Large intestine (tissue), 12 donors: ENCODE measurements at places on chromosomes 16 and 17. TPM values are rescaled to one million over a fixed set of nuclear protein-coding genes. Genes with fewer than 3 reads are reported as not detected.

Gene BCAR1
- polyA plus RNA-seq: 58.6 TPM

Gene CES5A
- polyA plus RNA-seq: not detected

Gene TEKT3
- polyA plus RNA-seq: 1.0 TPM

- no peak overlapping the region for H3K4me3 ChIP-seq
- peaks cover 7% of the 10 kb centered on the region for H3K27me3 ChIP-seq
- H3K27ac ChIP-seq: no peak overlapping the region
- no peaks in the 10 kb centered on the region for H3K4me1 ChIP-seq
- H3K36me3 ChIP-seq: no peaks in the 10 kb centered on the region
These were observed 30.0 kb upstream of the KDM6B start for GRCh38 chr17:7803981-7804380.

Gene ALOX12
- polyA plus RNA-seq: 1.2 TPM

DNA sequence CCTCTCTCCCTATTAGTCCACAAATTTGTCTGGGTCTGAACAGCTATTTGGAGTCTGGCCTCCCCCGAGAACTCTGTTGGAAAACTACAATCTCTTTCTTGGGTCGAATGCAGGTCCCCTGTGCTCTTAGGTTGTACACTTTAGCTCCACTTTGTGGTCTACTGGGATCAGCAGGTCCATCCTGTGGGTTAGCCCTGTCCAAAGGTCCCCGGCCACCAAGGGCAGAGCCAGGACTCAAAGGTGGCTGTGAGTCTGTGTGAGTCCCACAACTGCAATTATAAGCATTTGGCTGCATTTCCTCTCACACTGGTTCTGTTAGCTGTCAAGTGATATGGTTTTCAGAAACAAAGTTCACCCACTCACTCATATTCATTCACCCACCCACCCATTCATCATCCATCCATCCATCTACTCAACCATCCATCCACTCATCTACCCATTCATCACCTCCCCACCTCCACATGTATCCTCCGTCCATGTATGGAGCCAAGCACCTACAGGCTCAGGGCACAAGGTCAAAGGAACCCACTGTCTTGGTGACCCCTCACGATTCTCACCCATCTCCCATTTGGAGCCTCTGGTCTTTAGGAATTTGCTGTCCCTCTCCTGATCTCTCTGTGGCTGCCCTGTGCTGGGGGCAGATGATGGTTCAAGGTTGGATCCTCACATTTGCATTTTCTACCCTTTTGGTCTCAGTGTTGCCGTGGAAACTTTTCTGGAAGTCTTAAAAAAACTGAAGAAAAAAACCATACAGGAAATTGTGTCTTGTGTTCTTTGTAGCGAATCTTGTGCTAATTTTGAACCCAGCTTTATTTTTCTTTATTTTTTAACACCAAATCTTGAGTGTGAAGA is 45.8 kb downstream of the IRF8 start:
- no peaks in the 10 kb centered on the region for H3K36me3 ChIP-seq
- no peaks in the 10 kb centered on the region for H3K4me1 ChIP-seq
- no peaks in the 10 kb centered on the region for H3K27me3 ChIP-seq
- H3K27ac ChIP-seq: no peak overlapping the region

Gene CCL7
- not detected for polyA plus RNA-seq

GRCh38 chr16:54280751-54281150 is 5.8 kb downstream of the IRX3 start:
- peaks cover 6% of the 10 kb centered on the region for H3K4me1 ChIP-seq
- H3K27ac ChIP-seq: no peak overlapping the region
- DNase-seq: no peak
- no peaks in the 10 kb centered on the region for H3K36me3 ChIP-seq

DNA sequence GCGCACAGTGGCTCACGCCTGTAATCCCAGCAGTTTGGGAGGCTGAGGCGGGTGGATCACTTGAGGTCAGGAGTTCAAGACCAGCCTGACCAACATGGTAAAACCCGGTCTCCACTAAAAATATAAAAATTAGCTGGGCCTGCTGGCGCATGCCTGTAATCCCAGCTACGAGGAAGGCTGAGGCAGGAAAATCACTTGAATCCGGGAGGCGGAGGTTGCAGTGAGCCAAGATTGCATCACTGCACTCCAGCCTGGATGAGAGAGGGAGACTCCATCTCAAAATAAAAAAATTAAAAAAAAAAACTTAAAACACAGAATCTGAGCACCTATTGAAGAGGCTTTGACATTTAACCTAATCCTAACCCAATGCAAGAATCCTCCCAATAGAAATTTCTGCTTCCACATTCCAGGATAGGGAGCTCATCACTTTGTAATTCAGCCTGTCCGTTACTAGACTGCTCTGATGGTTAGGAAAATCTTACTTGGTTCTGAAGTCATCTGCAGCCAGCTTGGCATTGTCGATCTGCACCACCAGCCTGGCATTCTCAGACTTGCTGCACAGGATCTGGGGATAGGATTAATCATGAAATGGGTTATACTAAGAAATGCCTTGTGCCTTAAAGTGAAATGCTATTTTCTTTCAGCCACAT is 2.1 kb downstream of the KRT33B start:
- H3K4me1 ChIP-seq: no peaks in the 10 kb centered on the region
- H3K36me3 ChIP-seq: no peaks in the 10 kb centered on the region
- DNase-seq: no peak
- H3K4me3 ChIP-seq: no peak overlapping the region
- no peak overlapping the region for H3K27ac ChIP-seq

DNA sequence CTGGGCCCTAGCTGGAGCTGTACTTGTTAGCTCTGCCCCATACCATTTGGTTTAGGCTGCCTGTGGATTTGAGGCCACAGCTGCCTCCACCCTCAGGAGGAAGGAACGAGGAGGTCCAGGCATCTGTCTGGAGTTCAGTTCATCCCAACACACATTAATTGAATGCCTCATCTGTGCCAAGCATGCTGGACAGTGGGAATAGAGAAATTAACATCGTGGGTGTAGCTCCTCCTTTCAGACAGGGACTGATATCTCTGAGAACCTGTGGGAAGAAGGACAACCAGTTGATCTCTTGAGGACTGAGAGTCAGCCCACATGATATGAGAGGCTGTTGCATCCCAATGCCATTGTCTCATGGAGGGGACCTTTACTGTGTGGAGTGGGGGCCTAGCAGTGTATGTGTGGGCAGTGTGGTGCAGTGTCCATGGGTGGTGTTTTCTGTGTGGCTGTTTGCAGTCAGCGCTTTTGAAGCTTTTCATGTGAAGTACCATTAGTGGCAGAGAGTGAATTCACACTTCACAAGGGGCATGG is 29.4 kb upstream of the DDX52 start:
- H3K36me3 ChIP-seq: no peaks in the 10 kb centered on the region
- no peak overlapping the region for H3K4me3 ChIP-seq
- H3K27me3 ChIP-seq: no peaks in the 10 kb centered on the region
- H3K27ac ChIP-seq: peak overlapping the region; percentile 89

- H3K27ac ChIP-seq: no peak overlapping the region
- H3K36me3 ChIP-seq: no peaks in the 10 kb centered on the region
- H3K4me1 ChIP-seq: no peaks in the 10 kb centered on the region
- H3K27me3 ChIP-seq: peaks cover 2% of the 10 kb centered on the region
- no peak overlapping the region for H3K4me3 ChIP-seq
These were observed 43.6 kb downstream of the TEX14 start for GRCh38 chr17:58648236-58648635.

Gene CLEC18A
- polyA plus RNA-seq: 0.99 TPM

DNA sequence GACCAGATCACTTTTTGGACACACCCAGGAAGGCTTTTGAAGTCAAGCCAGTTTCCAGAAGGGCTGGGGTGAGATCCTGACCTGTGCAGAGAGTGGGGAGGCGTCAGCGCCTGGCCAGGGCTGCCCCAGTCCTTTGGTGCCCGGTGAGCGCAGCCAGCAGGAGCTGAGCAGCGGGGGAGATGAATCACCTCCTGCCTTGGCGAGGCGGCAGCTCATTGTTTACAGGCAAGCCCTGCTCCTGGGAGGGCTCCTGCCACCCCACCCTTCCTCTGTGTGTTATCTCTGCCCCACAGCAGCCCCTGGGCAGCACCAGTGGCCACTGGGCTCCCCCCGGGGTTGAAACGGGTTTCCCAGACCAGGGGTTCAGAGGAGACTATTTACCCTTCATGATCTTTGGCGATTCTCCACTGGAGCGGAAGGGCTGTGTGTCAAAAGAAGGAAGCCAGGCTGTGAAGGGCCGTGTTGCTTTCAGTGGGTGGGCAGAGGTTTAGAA is 14.1 kb upstream of the ITGB4 start:
- no peak overlapping the region for H3K27ac ChIP-seq
- H3K36me3 ChIP-seq: peaks cover 67% of the 10 kb centered on the region
- DNase-seq: no peak
- no peak overlapping the region for H3K4me3 ChIP-seq
- no peaks in the 10 kb centered on the region for H3K4me1 ChIP-seq

Gene NPTX1
- polyA plus RNA-seq: 1.3 TPM

DNA sequence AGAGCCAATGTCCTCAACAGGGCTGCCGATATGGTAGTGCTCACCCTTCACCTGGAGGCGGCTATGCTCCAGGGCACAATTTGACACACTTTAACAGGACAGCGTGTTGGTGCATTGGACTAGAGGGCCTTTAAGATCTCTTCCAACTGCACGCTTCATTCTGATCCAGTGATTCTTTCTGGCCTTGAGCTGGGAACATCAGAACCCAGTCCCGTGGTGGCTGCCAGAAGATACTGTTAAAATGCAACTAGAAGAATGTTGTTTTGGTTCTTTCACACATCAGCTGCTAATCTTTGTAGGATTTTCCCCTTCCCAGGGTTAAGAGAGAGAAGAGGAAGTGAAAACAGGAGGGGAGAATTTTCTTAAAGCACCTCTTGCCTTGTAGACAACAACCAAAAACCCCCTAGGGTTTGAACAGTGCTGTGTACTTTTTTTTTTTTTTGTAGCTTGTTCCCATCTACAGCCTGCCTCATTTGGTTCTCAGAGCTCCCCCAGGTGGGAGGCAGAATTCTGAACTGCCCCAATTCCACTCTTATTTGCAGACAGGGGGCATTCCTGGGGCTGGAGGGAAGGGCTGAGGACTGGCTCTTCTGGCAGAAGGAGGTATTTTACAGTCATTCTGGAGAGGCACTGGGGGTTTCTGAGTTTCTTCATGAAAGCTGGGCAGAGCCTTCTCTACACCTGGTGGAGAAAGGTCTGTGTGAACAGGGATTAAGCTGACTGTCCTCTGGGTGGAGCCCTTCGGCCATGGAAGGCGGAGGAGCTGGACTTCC is 32.4 kb downstream of the SMARCE1 start:
- no peak overlapping the region for H3K4me3 ChIP-seq
- H3K4me1 ChIP-seq: peaks cover 16% of the 10 kb centered on the region
- peak; percentile 54 for DNase-seq
- no peaks in the 10 kb centered on the region for H3K36me3 ChIP-seq
- peaks cover 2% of the 10 kb centered on the region for H3K27me3 ChIP-seq
- no peak overlapping the region for H3K27ac ChIP-seq

GRCh38 chr16:77327717-77328116 is 107.1 kb downstream of the ADAMTS18 start:
- no peaks in the 10 kb centered on the region for H3K36me3 ChIP-seq
- DNase-seq: no peak
- no peaks in the 10 kb centered on the region for H3K4me1 ChIP-seq
- no peaks in the 10 kb centered on the region for H3K27me3 ChIP-seq
- no peak overlapping the region for H3K4me3 ChIP-seq

Gene C16orf54
- 1.5 TPM for polyA plus RNA-seq
